Activated T-helper 1 cell treated with anti-CD3 and anti-CD28 coated beads, Interleukin-12 subunit alpha, Interleukin-12 subunit beta, Interleukin-2, Interleukin-4 antibody, amounts not matched to agents 30 ng/mL and 10 ng/mL and 1 ng/mL, durations not matched to agents 14 hours and 24 hours and 36 hours (primary cell): ENCODE measurements at places on chromosomes 7 and 10. TPM values are rescaled to one million over a fixed set of nuclear protein-coding genes. Genes with fewer than 3 reads are reported as not detected.

Gene THSD7A
- not detected in 2 replicates for total RNA-seq

DNA sequence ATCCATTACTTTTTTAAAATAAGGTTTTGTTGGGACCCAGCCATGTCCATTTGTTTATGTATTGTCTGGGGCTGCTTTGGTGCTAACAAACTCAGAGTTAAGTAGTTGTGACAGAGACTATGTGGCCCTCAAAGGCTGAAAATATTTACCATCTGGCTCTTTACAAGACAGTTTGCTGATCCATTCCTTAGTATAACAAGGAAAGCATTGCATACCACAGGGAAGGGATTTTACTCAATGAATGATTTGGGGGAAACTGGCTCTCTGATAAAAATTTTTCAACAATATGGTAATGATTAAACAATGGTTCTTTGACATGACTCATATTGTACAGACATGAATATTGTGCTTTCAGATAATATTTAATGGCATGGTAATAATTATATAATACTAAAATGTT is 738.1 kb downstream of the KCNMA1 start:
- H3K27ac ChIP-seq, result no peak overlapping the region
- H3K4me1 ChIP-seq, result no peaks in the 10 kb centered on the region
- DNase-seq, result no peak

Gene RPP30
- 78.3 and 80.4 TPM in 2 replicates for total RNA-seq

DNA sequence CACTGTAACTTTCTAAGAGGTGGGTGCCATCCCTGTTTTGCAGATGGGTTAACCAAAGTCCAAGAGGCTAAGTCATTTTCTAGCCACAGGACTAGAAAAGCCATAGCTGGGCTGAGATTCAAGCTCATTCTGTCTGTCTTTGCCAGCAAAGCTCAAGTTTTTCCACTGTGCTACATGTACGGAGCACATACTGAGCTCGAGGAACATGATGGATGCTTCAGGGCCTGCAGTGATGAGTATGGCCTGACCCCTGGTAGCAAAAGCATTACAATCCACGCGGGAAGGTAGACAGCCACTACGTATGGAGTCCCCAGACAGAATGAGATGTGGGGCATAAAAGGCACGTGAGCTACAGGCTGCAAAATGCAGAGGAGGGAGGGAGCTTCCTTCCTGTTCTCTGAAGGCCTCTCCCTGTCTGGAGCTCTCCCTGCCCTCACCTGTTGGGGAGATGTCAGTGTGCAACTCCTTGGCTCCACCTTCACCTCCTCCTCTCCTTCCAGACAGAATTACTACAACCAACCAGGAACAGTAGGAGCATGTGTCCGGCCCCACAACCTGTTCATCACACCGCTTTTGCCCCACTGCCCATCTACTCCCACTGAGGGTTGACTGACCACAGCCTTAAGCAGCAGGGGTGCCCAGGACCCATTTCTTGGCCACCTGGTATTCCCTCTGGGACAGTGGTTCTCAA is 16.4 kb downstream of the ITPRIP start:
- no peaks in the 10 kb centered on the region for H3K27me3 ChIP-seq
- peaks cover 96% of the 10 kb centered on the region for H3K4me1 ChIP-seq
- H3K27ac ChIP-seq, result peak overlapping the region; percentile 78

GRCh38 chr7:111262293-111263116 is 171.6 kb downstream of the LRRN3 start:
- no peaks in the 10 kb centered on the region for H3K36me3 ChIP-seq
- no peaks in the 10 kb centered on the region for H3K27me3 ChIP-seq
- no peak overlapping the region for H3K4me3 ChIP-seq
- H3K27ac ChIP-seq, result no peak overlapping the region

DNA sequence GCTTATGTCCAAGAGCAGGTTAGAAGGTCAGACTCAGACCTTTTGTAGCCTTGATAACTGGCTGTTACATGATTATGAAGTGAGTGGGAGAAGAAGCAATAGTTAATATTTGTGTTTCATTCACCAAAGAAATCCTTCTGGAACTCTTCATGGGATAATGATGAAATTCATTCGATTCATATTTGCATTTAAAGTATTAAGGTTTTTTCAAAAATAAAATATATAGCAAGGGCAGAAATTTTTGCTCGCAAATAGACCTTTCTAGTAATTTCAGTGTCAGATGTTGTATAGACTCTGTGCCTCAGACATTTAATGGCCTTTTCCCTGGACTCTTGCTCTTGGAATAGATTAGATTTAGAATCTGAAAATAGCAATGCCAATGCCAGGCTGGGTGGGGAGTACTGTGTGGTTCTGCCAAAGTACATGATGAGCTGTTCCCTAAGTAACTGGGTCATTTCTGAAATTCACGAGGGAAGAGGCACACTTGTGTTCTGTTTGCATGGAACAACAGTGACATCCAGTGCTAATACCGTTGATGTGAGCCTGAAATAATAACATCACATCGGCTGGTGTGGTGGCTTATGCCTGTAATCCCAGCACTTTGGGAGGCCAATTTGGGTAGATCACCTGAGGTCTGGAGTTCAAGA is 119.2 kb downstream of the MBL2 start:
- no peaks in the 10 kb centered on the region for H3K27me3 ChIP-seq
- no peaks in the 10 kb centered on the region for H3K4me1 ChIP-seq
- no peak overlapping the region for H3K4me3 ChIP-seq
- H3K36me3 ChIP-seq, result no peaks in the 10 kb centered on the region

DNA sequence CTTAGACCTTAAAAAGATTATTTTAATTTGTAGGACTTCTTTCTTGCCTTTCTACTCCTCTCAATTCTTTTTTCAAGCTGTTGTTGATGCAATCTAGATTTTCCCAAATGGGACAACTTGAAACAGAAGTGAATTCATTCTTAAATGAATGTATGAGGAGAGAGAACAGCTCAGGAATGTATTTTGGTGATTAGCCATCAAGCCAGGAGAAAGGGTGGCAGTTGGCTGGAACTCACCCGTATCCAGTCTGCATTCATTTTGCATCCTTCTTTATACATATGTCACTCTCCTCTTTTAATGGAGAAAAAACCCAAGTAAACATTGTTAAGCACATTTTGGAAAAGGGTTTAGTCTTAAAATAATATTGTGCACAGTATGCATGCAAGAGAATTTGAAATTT is 251.3 kb downstream of the REEP3 start:
- no peak overlapping the region for H3K4me3 ChIP-seq
- DNase-seq, result no peak
- H3K36me3 ChIP-seq, result no peaks in the 10 kb centered on the region
- peaks cover 5% of the 10 kb centered on the region for H3K27me3 ChIP-seq

DNA sequence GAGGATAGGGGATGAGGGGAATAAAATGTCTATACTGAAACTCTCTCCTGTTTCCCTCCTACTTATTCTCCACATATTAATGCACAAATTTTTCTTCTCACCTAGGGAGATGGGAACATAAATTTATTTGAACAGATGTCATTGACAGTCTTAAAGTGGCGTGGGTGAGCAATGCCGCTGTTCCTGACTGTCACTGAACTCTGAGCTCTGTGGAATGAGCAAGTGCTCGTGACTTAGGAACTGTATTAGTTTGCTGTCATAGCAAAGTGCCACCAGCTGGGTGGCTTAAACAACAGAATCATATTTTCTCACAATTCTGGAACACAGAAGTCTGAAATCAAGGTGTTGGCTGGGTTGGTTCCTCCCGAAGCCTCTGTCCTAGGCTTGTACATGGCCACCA is 29.1 kb downstream of the INPP5F start:
- no peak for DNase-seq
- H3K4me3 ChIP-seq, result no peak overlapping the region

Gene CCDC126
- total RNA-seq, result 8.2 and 10.7 TPM in 2 replicates

Gene CHAT
- total RNA-seq, result 0.54 and 0.83 TPM in 2 replicates

- H3K4me1 ChIP-seq, result no peaks in the 10 kb centered on the region
- H3K27ac ChIP-seq, result no peak overlapping the region
- H3K36me3 ChIP-seq, result no peaks in the 10 kb centered on the region
- peaks cover 12% of the 10 kb centered on the region for H3K27me3 ChIP-seq
- no peak overlapping the region for H3K4me3 ChIP-seq
Observed at GRCh38 chr7:51278797-51279196, 37.8 kb downstream of the COBL start.

Gene ELFN1
- total RNA-seq, result 0.05 TPM in 1 of 2 replicates, not detected in the other

Gene KIAA1549
- 0.59 and 0.75 TPM in 2 replicates for total RNA-seq

- H3K36me3 ChIP-seq, result peaks cover 2% of the 10 kb centered on the region
- peak overlapping the region; percentile 20 for H3K4me3 ChIP-seq
- no peak for DNase-seq
Observed at GRCh38 chr10:103197174-103197573, 4.1 kb upstream of the NT5C2 start.

DNA sequence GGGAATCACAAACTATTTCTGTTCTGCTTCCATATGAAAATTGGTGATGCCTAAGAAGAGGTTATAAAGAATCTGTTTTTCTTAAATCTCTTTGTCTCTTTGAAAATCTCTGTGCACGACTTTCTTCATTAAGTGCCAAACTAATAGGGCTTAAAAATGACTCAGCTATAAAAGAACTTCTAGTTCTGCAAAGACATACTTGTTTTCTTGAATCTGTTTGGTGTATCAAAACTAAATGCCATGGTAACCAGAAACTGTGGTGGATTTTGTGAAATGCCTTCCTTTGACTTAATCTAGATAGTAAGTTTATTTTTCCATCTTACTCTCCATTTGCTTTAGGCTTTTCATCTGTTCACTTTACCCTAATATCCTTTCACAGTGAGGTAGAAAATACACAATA is 417.8 kb downstream of the PARD3 start:
- DNase-seq, result no peak
- H3K36me3 ChIP-seq, result no peaks in the 10 kb centered on the region
- H3K27ac ChIP-seq, result no peak overlapping the region
- H3K27me3 ChIP-seq, result no peaks in the 10 kb centered on the region
- H3K4me3 ChIP-seq, result no peak overlapping the region

GRCh38 chr10:80454513-80455460 is 677 bp downstream of the TSPAN14 start:
- H3K27ac ChIP-seq, result peak overlapping the region; percentile 88
- DNase-seq, result no peak
- H3K36me3 ChIP-seq, result peaks cover 9% of the 10 kb centered on the region
- peak overlapping the region; percentile 98 for H3K4me3 ChIP-seq

Gene LBX1
- total RNA-seq, result not detected in 2 replicates

DNA sequence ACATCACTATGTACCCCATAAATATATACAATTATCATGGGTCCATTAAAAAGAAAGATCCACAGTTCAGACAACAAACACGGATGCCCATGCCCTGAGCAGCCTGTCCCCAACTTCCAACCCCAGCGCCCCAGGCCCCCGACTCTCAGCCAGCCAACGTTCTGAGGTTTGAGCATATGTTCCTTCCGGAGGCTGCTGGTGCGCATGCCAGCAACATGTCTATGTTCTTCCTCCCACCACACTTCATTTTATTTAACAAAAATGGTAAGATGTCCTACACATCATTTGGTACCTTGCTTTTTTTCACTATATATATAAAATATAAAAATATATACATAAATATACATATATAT is 250.9 kb downstream of the MAD1L1 start:
- H3K4me3 ChIP-seq, result no peak overlapping the region
- DNase-seq, result no peak
- peaks cover 17% of the 10 kb centered on the region for H3K4me1 ChIP-seq
- peaks cover 1% of the 10 kb centered on the region for H3K36me3 ChIP-seq

DNA sequence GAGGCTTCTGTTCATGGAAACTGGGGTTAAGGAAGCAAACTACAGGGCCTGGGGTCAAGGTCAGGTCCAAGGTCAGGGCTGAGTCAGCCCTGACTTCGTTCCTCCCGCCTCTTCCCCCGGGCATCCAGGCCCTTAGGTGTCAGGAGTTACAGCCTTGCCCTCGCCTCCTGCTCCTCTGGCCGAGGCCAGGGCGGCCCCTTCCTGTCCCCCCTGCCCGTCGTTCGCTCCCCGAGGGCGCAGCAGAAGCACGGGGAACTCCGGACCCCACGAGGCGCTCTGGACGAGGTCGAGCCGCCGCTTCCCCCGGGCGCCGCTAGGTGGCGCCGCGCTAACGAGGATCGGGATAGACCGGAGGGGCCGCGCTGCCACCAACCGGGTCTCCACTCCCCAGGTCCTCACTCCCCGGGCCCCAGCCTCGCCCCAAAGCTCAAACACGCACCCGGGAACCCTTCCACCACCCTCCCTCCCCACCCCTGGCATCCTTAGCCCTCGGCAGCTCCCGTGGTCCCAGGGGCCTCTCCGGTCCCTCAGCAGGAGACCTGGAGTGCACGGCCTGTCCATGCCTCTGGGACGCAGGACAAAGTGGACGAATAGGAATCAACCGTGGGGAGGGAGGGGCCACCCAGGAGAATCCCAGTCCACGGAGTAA is 59.2 kb upstream of the MYL10 start:
- DNase-seq, result peak; percentile 67
- peaks cover 5% of the 10 kb centered on the region for H3K27me3 ChIP-seq
- H3K4me1 ChIP-seq, result peaks cover 6% of the 10 kb centered on the region
- no peak overlapping the region for H3K4me3 ChIP-seq
- H3K36me3 ChIP-seq, result no peaks in the 10 kb centered on the region

- peaks cover 16% of the 10 kb centered on the region for H3K27me3 ChIP-seq
- H3K27ac ChIP-seq, result no peak overlapping the region
- H3K4me3 ChIP-seq, result no peak overlapping the region
- no peaks in the 10 kb centered on the region for H3K4me1 ChIP-seq
Observed at GRCh38 chr7:12769444-12769843, 82.0 kb downstream of the ARL4A start.

DNA sequence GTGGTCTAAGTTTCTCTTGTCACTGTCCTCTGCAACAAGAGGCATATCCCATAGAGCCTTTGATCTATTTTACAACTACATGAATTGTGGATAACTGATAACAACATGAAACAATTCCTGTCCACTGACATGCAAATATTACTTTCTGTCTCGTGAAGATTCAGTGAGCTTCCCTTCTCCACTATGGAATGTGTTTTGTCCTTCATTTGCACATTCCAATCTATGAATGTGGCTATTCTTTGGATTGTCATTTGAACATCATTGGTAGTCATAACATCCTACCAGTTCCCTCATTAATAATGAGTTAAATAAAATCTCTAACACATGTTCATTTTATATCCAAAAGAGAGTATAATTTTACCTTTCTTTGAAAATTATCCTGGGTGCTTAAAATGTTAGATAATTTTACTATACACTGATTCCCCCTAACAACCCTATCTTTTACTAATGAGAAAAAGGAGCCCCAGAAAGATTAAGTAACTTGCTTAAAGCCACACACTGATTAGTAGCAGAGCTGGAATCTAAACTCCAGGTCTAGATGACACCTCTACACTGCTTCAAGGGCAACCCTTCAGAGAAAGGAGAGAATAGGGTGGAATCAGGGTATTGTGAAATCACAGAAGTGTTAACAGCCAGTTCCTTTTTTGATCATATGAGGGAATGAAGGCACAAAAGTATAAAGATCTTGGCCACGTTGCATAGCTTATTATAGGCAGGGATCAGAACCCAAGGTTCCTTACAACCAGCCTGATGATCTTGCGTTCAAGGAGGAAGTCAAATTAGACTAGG is 39.1 kb downstream of the PDE1C start:
- no peaks in the 10 kb centered on the region for H3K4me1 ChIP-seq
- no peak overlapping the region for H3K27ac ChIP-seq
- H3K4me3 ChIP-seq, result no peak overlapping the region

Gene HGF
- not detected in 2 replicates for total RNA-seq

Gene GNAT3
- not detected in 2 replicates for total RNA-seq
